ENCODE measurements at places on chromosomes 4 and X.
A peak's percentile ranks its signal among the peaks of the same experiment; 100 is the strongest.

- no peak for DNase-seq
Measured at GRCh38 chr4:121702136-121702535, 5.4 kb upstream of the ANXA5 start.

GRCh38 chr4:165991325-165992180 lies 118.5 kb downstream of the TLL1 start:
- DNase-seq: no peak

- DNase-seq: no peak
Measured at GRCh38 chrX:119735467-119735866, 22.9 kb upstream of the SOWAHD start.

GRCh38 chrX:65720381-65720964 lies 53.0 kb downstream of the MSN start:
- DNase-seq: no peak

- DNase-seq: no peak
Measured at GRCh38 chr4:70614184-70614555, 14.4 kb upstream of the ENAM start.

DNA sequence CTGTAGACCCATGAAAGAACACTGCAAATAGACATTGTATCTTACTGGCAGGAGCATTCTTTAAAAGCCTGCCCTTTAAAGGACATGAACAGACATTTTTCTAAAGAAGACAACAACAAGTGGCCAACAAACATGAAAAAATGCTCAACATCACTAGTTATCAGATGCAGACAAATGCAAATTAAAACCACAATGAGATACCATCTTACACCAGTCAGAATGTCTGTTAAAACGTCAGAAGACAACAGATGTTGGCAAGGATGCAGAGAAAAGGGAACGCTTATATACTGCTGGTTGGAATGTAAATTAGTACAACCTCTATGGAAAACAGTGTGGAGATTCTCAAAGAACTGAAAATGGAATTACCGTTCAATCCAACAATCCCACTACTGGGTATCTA lies 77.2 kb downstream of the ATP10D start:
- DNase-seq: no peak

- DNase-seq: peak; percentile 59
Measured at GRCh38 chrX:14899607-14900006, 26.4 kb downstream of the MOSPD2 start.

- no peak for DNase-seq
Measured at GRCh38 chr4:104747635-104748034, 252.9 kb upstream of the CXXC4 start.

DNA sequence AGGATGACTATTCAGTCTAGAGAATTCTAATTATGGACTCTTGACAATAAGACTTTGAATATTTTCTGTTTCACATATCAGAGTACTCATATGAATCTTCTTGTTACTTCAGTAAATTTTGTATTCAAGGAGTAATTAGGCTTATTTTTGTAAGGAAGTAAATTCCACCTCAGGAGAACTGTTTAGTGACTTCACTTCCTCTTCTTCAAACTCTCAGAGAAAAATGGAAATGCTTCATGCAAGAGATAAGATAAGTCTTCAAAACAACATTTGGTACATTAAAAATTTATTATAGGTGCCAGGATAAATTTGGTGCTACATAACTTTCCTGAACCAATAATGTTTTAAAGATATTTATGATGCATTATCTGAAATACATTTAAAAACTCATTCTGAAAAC lies 1421.9 kb downstream of the PCDH7 start:
- DNase-seq: no peak

- DNase-seq: no peak
Measured at GRCh38 chr4:173275150-173275549, 59.0 kb downstream of the HMGB2 start.

- DNase-seq: no peak
Measured at GRCh38 chr4:57639561-57640382, 529.6 kb upstream of the IGFBP7 start.

DNA sequence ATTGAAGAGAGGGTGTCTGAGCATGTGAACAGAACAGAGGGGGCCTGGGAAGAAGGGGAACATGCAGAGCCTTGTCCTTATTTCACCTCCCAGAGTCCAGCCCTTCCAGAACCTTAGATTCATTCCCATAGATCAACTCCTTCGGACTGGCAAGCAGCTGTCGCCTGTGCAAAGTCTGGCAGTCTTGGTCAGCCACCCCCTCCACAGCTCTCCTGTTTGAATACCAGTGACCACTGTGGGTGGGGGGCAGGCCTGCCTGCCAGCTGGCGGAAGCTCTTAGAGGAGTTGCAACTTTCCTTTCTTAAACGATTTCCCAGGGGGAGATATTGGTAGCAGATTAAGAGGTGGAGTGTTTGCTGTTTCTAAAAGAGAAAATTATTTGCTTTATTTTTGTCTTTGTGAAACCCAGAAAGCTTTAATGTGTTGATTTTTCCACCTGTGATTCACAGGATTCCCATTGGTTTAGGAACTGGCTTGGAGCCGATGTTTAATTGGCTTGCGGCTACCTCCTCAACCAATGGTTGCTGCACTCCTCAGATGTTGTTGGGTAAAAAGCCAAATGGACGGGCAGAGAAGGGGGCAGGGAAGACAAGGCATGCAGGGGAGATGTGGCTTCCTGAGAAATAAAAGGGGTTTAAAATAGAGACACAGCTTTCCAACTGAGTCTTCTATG lies 62.2 kb upstream of the PRPS1 start:
- peak; percentile 50 for DNase-seq

DNA sequence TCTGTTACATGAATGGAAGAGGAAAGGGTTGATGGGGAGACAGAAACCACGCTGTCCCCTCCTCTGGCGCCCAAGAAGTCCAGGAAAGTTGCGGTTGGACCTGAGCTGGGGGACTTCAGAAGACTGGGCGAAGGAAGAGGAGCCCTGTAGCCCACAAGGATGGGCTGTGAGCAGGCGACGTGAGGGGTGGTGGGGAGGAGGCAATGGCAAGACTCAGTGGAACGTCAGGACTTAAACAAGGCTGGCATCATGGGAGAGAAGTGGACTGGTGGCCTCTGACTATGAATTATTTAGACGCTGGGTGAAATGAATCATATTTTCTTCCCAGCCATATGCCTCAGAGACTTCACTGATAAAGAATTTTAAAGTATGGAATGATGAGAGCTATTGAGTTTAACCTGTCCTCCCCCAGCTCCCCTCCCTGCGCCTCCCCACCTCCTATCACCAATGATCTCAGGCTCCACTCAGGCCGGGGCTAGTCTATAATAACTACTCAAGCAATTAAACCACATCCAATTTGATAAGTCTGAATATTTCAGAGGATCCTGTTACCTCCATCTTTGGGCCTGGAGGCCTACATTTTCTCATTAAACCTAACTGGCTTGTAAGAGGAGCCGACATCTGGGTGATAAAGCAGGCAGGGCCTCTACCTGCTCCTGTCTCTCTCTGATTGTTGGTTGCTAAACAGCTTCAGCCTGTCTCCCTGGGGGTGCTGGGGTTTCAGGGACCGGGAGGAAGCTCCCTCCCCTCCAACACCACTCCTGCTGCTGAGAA lies 63.6 kb downstream of the SMIM20 start:
- DNase-seq: no peak

- DNase-seq: no peak
Measured at GRCh38 chrX:101385026-101385684, 836 bp downstream of the BTK start.

- DNase-seq: peak; percentile 6
Measured at GRCh38 chrX:153924149-153924861, 1.8 kb downstream of the ARHGAP4 start.

- DNase-seq: no peak
Measured at GRCh38 chr4:36152735-36153134, 91.6 kb downstream of the ARAP2 start.

- DNase-seq: no peak
Measured at GRCh38 chr4:10160281-10160856, 43.8 kb upstream of the WDR1 start.

GRCh38 chr4:98474408-98474844 lies 184.0 kb downstream of the TSPAN5 start:
- DNase-seq: no peak

DNA sequence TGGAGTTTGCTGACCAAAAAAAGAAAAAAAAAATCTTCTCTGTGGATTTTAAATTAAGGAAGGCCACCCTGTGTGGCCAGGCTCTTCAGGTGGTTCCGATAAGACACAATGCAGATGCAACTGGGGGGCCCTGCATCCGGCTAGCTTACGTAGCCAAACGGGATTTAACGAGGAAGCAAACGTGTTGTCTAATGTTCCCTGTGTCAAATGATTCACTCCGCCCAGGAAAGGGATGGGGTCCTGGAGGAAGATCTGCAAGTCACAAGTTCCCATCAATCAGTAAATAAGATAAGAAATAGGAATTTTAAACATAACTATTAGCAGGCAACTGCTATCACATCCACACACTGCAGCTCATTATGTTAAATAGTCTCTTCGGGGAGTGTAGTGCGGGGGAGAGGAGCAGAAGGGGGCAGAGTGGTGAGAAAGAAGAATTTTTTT lies 216.4 kb upstream of the GYPA start:
- DNase-seq: no peak

GRCh38 chrX:21885568-21885967 lies 29.8 kb downstream of the YY2 start:
- DNase-seq: no peak

GRCh38 chrX:39427906-39428305 lies 626.6 kb downstream of the MID1IP1 start:
- no peak for DNase-seq

All from NCI-H2227 treated with DMSO at 0.1 percent for 48 hours (cell line).